Epithelial cell of alveolus of lung (primary cell): ENCODE measurements at places on chromosomes 5 and 9. TPM values are rescaled to one million over a fixed set of nuclear protein-coding genes. Genes with fewer than 3 reads are reported as not detected.

The GPX3 gene
- total RNA-seq, result 5.7 and 35.0 TPM in 2 replicates

The LHX6 gene
- 0.16 and 1.0 TPM in 2 replicates for total RNA-seq

The BARHL1 gene
- not detected in 2 replicates for total RNA-seq

The CFAP90 gene
- 0.13 TPM in 1 of 2 replicates, not detected in the other for total RNA-seq

The CENPH gene
- total RNA-seq, result 19.5 and 32.6 TPM in 2 replicates

The ZNF883 gene
- total RNA-seq, result 1.5 and 2.7 TPM in 2 replicates

The ENC1 gene
- 37.9 and 49.5 TPM in 2 replicates for total RNA-seq

The SURF6 gene
- total RNA-seq, result 12.8 and 18.4 TPM in 2 replicates

The SLC31A2 gene
- 4.4 and 4.9 TPM in 2 replicates for total RNA-seq

The CTSV gene
- total RNA-seq, result 0.24 and 2.1 TPM in 2 replicates

The PFN3 gene
- total RNA-seq, result not detected in 2 replicates

The ADGRD2 gene
- total RNA-seq, result not detected in 2 replicates

The CCDC69 gene
- total RNA-seq, result 3.5 and 13.6 TPM in 2 replicates

The PPP1R26 gene
- total RNA-seq, result 4.3 and 5.8 TPM in 2 replicates

The PDGFRB gene
- 102 and 136 TPM in 2 replicates for total RNA-seq

The SPINK13 gene
- not detected in 2 replicates for total RNA-seq

The ZNF354C gene
- total RNA-seq, result 3.9 and 8.4 TPM in 2 replicates

The QRFP gene
- total RNA-seq, result not detected in 2 replicates
